D721Med (cell line): ENCODE measurements at places on chromosomes 7 and 10.

DNA sequence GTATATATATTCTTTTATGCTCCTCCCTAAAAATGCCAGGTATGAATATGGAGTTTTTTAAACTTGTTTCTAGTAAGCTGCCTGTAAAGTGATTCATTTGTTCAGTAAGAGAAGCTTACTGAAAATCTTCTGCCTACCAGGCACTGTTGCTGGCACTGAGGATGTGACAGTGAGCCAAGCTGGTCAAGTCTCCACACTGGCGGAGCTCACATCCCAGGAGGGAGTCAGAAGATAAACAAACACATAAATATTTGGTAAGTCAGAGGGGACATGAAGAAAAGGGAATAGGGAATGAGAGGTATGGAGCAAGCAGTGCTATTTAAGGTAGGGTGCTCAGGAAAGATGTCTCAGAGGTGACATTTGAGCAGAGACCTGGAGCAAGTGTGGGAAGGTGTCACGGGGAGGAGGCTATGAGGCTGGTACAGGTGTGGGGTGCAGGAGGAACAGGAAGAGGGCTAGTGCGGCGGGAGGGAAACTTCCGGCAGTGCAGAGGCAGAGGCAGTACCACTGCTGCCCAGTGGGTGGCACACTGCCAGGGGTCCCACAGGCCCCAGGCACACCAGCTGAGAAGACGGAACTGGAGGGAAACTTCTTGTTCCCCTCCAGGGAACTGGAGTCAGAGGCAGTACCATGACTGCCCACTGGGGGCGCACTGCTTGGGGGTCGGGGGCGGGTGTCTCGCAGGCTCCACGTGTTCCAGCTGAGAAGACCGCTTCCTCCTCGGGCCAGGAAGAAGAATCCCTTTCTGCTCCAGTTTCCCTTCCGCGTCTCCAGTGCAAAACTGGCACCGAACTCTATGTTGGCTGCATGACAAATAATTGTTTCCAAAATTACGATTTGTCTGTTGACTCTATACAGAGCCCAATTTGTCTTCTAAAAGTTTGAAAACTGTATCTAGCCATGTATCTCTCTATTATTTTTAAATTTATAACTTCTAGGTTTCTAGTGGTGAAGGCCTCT is 161.0 kb downstream of the TEX36 start:
- no peak for DNase-seq

- no peak for DNase-seq
Observed at GRCh38 chr10:4846775-4847174, 20.8 kb downstream of the AKR1E2 start.

DNA sequence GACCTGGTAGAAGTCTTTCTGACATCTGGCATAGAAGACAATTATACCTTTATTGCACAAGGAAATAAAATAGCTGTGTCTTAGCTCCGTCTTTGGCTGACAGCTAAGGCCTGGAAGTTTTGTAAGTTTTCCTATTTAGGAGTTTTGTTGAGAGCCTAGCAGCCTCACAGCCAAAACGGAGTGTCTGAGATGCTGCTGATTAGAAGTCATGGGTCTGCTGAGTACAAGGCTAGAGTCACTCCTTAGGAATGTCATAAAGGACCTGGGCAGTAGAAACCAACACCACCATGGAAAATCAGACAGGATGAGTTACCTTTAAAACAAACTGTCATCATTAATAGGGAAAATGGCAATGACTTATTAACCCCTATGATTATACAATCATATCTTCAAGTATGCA is 442.5 kb downstream of the KCNMA1 start:
- DNase-seq, result no peak

- no peak for DNase-seq
Observed at GRCh38 chr10:22280078-22280477, 36.1 kb upstream of the COMMD3 start.

- DNase-seq, result no peak
Observed at GRCh38 chr7:2354939-2355704, 495 bp downstream of the EIF3B start.

GRCh38 chr10:113988535-113988934 is 55.1 kb upstream of the ADRB1 start:
- no peak for DNase-seq

DNA sequence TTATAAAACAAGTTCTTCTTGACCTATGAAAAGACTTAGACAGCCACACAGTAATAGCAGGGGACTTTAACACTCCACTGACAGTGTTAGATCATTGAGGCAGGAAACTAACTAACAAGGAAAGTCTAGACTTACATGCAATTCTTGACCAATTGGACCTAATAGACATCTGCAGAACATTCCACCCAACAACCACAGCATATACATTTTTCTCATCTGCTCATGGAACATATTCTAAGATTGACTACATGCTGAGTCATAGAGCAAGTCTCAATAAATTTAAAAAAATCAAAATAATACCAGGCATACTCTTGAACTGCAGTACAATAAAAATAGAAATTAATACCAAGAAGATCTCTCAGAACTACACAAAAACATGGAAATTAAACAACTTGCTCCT is 219.5 kb upstream of the HPS1 start:
- DNase-seq, result no peak

- no peak for DNase-seq
Observed at GRCh38 chr7:131655447-131655846, 99.0 kb upstream of the PODXL start.

- no peak for DNase-seq
Observed at GRCh38 chr7:147509541-147510200, 1080.9 kb upstream of the C7orf33 start.

DNA sequence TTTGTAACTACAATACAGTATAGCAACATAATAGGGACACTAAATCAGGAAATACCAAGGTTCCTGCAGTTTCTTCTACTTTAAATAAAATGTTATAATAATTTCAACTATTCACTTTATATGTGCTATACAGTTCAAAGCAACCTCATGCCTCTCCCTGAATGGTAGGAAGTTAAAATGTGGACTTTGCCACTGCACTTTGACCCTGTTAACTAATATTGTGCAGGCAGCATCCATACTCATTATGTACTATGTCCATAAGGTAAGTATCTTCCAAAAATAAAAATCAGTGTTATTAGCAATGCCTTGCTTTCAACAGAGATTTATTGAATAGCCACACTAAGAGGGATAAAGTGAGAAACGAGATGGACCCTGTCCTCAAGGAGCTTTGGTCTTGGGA is 4.8 kb downstream of the STEAP4 start:
- no peak for DNase-seq

DNA sequence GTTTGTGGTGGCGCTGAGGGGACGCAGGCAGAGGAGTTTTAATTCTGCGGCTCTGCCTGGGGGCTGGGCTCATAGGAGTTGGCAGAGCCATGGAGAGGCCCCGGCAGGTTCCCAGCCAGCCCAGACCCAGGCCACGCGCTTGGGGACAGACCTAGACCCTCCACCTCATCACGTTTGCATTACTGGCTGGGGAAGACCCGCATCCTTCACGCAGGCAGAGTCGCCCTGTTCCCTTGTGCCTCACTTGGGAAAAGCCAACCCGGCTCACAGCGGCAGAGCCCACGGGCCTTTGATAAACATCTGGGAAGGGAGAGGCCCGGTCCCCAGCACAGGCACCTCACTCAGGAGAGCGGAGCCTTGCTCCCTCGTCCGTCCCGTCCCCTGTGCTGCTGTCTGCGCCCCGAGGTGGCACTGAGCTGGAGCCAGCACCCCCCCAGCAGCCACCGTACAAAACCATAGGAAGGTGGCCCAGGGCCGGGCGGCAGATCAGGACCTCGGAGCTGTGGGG is 112.8 kb downstream of the CYTH3 start:
- no peak for DNase-seq

DNA sequence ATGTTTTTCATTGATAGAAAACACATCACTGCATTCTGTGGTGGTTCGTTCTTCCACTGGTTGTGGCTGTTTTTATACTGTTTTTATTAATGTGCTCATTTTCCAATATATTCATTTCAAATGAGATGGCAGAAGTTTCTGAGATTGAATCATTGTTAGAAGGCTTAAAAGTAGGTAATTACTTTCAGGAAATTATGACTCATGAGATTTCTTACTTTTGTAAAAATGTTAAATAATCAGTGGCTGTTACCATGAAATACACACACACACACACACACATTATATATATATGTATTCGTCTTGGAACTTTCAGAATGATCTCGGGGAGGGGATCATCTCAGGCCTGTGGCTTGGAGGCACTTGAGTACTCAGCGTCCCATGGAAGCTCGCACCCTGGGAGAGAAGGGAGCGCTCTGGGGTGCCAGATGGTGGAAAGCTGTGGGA is 66.1 kb downstream of the ZMYND11 start:
- DNase-seq, result no peak
